ENCODE measurements at places on chromosomes 13 and 19.

DNA sequence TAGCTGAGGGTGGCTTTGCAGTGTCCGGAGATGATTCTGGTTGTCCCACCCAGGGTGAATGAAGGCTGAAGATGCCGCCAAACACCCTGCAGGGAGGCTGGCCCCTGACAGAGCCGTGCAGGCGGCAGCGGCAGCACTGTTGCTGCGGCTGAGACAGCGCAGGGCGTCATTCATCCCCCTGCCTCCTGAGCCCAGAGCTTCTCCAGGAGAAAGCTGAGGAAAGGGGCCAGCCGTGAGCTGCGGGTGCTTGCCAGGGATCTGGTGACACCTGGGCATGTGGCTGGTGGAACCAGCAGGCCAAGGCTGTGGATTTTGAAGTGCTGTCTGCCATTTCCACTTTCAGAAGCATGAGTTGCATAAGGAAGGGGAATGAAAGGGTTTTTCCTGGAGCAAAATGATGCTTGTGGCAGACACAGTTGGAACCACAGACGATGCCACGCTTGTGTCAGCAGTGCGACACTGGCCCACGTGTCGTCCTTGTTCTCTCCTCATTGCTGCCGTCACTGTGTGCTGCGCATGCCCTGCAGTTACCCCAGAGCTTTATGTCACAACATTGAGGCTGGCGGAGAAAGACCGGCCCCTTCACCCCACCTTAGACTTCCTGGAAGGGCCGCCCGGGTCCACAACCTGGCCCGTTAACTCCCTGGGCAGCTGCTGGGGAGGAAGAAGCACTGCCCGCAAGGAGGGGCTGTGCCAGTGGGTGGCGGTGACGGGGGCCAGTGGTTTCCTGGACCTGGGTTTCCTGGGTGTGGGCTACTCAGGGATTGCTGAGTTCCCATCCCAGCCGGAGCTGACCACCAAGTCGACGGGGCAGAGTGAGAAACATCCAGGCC lies 22.7 kb downstream of the TFDP1 start:
- DNase-seq: no peak

DNA sequence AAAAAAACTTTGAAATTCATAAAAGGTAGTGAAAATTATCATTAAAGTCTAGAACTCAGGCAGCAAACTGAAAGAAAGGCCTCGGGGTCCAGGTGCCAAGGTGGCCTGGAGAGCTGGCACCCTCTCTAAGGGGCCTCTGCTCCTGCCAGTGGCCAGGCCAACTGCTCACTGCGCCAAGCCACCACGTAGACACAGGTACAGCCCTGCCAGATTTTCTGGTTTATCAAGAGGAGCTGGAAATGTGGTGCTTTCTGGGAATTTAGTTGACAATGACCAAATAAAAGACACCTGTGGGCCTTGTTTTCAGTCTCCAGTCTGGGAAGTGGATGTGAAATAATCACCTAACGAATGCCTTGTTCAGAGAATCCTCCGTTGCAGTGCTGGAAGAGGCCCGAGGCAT lies 22.8 kb downstream of the ZNF574 start:
- no peak for DNase-seq

- no peak for DNase-seq
These were observed 31.0 kb downstream of the SLAIN1 start for GRCh38 chr13:77728265-77729125.

DNA sequence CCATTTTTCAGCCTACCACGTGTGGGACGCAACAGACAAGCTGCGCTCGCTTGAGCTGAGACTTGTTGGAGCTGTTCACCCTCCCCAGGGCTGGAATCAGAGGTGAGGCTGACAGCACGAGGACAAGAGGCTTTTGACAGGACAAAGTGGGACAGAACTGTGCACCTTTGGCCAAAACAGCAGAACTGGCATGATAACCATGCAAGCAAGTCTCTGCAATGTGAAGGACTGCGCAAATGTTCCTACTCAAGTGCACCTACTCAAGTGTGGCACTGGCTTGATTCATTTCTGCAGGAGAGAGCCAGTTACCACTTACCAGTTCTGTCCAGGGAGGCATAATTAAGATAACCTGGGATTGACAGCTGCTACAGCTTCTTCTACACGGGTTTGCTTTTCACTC lies 62.2 kb upstream of the TM9SF2 start:
- no peak for DNase-seq

GRCh38 chr13:33761740-33762139 lies 56.2 kb upstream of the RFC3 start:
- peak; percentile 10 for DNase-seq

DNA sequence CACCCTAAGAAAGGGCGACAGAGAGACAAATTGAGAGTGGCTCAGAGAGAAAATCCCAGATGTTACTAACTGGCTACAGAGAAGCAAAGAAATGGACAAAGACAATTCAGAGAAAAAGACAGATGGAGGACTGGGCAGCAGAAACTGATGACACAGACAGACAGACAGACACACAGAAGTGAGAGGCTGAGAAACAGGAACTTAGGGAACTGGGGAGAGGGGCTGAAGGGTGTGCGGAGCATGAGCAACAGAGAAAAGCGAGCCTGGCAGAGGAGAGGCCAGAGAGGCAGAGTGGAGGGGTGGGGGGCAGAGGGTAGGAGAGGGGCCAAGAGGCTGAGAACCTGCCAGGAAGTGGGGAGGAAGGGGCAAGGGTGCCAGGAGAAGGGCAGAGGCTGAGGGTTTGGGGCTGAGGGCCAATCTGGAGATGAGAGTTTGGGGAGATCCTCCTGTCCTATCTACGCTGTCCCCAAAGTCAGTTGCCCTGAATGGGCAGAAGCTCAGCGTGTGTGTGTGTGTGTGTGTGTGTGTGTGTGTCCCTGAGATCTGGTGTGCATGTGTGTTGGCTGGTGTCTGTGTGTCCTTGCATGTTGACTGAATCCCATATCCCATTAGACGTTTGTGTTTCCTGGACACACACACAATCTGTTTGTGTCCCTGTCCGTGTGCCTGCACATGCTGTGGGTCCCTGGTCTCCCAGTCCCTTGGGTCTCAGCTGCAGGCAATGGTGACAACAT lies 5.6 kb upstream of the ERFL start:
- DNase-seq: no peak

DNA sequence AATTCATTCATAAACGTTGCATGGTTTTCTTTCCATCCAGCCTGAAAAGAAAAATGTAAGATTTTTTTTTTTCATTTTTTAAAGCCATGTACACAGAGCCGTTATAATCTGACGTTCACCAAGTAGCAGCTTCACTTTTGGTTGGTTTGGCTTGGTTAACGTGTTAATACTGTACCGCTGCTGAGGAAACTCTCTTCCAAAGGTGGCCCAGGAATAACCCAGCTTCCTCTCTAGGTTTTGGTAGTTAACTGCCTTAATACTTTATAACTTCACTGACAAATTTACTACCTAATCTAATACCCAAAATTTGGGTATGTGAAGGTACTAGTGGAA lies 1.7 kb downstream of the INTS6 start:
- peak; percentile 70 for DNase-seq

Measured in midbrain (tissue), 1 donor.